NCI-H510A treated with DMSO at 0.1 percent for 48 hours (cell line): ENCODE measurements at places on chromosomes 12 and 14.

GRCh38 chr12:112747501-112747900 is 44.0 kb upstream of the RPH3A start:
- DNase-seq, result no peak

DNA sequence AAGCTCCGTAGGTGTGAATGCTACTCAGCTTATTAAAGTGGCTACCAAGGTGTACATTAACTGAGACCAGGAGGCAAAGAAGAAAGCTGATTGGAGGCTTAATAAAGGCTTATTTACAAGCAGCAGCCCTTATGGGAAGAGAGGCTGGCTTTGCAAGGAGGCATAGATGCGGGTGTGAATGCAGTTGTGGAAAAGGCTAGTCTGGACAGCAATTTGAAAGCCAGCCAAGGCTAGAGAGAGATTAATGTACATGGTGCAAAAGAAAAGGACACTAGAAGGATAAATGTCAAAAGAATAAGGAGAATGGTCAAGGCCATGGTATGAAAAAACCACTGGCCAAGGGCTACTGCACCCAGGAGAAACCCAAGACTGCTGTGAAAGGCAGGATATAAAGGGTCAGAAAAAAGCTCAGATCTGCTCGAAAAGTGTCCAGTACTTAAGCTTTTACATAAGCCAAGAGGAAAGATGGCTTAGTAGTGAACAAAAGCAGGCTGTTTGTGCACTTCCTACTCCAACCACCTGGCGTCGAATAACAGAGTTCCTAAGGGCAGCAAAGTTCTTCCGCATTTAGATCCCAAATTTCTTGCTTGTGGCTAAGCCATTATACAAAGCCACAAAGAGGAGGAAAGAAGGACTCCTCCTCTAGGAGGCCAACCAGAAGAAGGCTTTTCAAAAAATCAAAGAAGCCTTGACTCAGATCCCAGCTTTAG is 24.0 kb downstream of the KLRK1 start:
- DNase-seq, result peak; percentile 56

- DNase-seq, result no peak
Measured at GRCh38 chr12:27436029-27436428, 10.5 kb upstream of the SMCO2 start.

GRCh38 chr12:51593539-51593938 is 2.5 kb downstream of the SCN8A start:
- peak; percentile 42 for DNase-seq

GRCh38 chr12:112908548-112908947 is 1.8 kb downstream of the OAS1 start:
- no peak for DNase-seq

DNA sequence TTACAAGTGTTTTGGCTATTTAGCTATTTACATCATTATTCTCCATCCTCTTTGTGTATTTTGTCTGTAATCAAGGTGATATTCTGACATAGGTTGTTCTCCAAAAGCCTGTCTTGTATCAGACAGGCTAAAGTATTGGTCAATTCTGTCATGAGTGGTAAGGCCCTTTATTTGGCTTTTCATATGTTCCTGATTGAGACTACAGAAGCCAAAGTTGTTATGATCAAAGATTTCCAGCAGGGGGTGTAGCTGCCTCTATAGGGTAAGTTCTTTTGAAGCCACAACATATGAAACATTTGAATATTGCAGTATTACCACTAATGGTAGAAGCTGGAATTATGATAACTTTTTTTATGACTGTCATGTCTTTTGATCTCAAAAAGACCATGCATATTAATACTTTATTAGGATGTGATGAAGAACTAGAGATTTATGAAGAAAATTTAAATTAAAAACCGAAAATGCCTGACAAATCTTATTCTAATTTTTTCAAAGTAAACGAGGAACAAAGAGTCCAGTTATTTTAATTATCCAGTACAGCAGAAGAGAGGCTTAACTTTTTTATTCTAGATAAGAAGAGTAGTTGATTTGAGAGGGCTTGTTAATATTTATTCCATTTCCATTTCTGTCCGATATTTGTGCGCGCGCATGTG is 3.4 kb upstream of the ARHGAP5 start:
- peak; percentile 89 for DNase-seq

GRCh38 chr12:46136249-46136648 is 132.6 kb downstream of the SLC38A1 start:
- DNase-seq, result no peak

DNA sequence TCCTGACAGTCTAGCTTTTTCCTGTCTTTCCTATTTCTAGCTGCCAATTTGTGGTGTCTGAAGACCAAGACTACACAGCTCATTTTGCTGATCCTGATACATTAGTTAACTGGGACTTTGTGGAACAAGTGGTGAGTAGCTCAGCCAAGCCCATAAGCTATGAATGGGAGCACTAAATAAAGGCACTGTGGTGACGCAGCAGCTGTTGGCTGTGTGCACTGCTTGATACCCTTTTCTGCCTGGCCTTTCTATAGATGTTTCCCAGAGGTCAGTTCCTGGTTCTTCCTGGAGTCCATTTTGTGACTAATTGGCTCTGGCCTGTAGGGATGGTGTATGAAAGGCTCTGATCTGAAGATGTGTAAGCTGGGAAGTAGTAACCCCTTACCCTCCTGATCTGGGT is 20.5 kb downstream of the RNF10 start:
- DNase-seq, result no peak
